ENCODE measurements at places on chromosomes 5 and 9.

GRCh38 chr9:36007316-36007708 lies 29.4 kb upstream of the RECK start:
- no peak for DNase-seq

GRCh38 chr5:14025569-14026286 lies 81.2 kb upstream of the DNAH5 start:
- DNase-seq = no peak

GRCh38 chr9:33795819-33796218 lies 458 bp downstream of the PRSS3 start:
- DNase-seq = no peak

- no peak for DNase-seq
These were observed 37.4 kb downstream of the WWC1 start for GRCh38 chr5:168328814-168329213.

- no peak for DNase-seq
These were observed 1259.0 kb upstream of the NUDT12 start for GRCh38 chr5:104821606-104822005.

GRCh38 chr5:40384782-40385390 lies 294.8 kb upstream of the PTGER4 start:
- no peak for DNase-seq

All from activated CD4-positive, CD25-positive, alpha-beta regulatory T cell treated with anti-CD3 and anti-CD28 coated beads, Interleukin-2, amount 50 U/mL, for 72 hours (primary cell).